ENCODE measurements at places on chromosomes 1 and 21.

DNA sequence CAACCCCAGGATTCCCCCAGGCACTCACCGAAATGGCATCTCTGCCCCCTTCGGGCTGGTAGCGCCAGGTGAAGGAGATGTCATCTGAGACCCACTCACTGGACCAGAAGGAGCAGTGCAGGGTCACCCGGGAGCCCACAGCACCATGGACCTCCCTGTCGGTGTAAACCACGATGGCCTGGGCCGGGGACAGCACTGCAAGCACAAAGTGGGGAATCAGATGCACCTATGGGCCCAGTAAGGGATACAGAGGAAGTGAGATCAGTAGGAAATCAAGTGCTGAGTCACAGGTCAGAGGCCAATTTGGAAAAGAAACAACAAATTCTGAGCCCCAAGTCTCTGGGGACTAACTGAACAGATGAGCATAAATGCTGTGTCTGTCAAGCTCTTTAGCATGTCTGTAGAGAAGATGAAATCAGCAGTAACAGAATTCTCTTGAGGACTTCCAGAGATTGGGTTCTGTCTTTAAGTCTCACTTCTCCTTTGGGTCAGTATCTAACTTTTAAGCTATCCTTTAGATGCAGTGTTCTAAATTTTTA is 2.5 kb downstream of the MPZ start:
- peak; percentile 87 for DNase-seq

GRCh38 chr1:198220428-198220827 is 63.6 kb downstream of the NEK7 start:
- peak; percentile 77 for DNase-seq

DNA sequence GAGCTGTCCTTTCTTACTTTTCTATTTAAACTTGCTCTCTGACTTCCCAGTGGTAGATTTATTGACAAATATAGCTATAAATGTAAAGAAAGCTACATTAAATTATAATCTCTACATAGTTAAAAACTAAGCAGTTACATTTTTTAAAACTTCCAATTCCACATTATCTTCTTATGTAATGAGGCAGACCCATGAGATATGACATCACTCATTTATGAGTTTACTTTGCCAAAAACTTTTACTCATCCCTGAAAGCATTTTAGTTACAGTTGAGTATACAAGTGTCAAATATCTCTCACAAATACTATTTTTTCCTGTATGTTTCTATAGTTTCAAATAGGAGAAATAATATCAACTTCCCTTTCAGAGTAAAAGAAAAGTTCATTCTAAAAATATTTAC is 3.8 kb downstream of the NMNAT2 start:
- no peak for DNase-seq

- no peak for DNase-seq
Observed at GRCh38 chr21:44550807-44551206, 498 bp downstream of the KRTAP10-2 start.

DNA sequence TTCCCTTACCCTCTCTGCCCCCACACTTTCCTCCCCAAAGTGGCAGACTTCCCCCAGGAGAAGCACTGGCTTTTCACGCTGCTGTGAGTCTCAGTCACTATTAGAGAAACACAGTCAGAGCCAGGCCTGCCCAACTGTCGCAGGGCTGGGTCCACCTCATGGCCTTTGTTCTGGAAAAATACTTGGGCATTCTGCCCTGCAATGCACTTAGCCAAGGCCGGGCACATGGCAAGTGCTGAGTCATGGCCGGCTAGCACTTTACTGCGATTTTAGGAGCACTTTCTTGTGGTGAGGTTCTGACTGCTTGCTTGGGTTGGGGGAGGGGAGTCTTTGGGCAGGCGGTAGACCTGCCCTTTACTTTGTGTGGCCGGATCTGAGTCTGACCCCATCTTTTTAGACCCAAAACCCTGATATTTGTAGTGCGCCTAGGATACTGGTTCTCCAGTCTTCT is 7.7 kb downstream of the EPHX1 start:
- peak; percentile 99 for DNase-seq

DNA sequence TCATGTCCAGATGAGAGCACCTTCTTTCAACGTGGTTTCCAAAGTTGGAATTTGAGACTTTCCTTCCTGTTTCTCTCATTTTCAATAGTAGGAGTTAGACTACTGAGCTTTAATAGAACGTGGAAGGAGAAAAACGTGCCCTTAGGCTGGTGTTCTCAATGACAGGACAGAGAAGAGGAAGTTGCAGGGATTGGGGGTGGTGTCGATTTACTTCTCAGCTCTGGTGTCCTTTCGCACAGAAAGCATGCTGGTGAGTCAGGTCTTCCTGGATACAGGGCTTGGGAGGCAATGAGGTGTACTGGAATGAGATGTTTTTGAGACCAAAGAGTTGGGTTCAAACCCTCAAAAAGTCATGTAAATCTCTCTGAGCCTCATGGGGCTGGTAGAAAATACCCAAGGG is 67.1 kb downstream of the HIVEP3 start:
- no peak for DNase-seq

- DNase-seq = no peak
Observed at GRCh38 chr1:224736619-224737352, 120.7 kb downstream of the CNIH3 start.

GRCh38 chr1:77319036-77319705 is 37.4 kb downstream of the AK5 start:
- no peak for DNase-seq

GRCh38 chr21:45862543-45863207 is 118.9 kb upstream of the COL6A1 start:
- DNase-seq = no peak

GRCh38 chr21:14988760-14989159 is 76.0 kb downstream of the NRIP1 start:
- no peak for DNase-seq

GRCh38 chr1:55285834-55286233 is 70.7 kb upstream of the USP24 start:
- no peak for DNase-seq

DNA sequence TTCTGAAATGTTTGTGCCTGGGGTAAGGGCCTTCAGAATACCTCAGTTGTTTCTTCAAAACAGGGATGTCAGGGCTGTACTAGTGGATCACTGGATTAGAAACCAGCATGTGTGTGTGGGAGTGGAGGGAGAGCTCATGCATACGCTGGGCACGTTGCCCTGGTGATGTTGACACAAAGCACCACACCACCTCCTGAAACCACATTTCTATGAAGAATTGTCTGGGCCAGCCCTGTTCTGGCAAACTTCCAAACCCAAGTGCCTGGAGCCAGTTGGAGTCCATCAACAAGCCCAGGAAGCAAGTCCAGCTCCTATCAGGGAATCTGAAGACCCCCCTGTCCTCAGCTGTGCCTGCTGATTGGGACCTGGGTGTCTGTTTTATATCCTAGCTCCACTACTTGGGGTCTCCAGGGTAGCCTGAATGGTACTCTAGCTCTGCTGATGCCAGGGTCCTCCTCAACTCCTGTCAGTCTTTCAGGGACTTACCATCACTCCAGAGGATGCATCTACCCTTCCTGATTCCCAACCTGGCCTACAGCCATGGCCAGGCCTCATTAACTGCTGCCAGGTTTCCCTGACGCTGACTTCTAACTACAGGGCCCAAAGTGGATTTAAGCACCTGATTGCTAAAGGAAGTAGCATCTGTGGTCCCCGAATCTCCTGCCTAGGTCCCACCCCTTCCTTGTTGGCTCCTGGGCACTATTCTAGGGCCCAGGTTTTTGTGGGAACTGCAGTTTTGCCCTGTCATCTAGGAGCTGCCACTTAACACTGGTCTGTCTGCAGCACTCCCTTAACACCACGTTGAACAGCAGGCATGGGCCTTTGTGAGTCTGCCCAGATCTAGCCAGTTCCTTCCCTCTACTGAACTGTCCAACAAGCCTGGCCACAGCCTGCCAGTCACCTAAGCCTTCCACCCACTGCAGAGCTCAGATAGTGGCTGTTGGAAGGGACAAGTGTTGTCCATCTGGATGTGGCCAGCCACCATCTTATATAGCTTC is 45.5 kb downstream of the LPAR3 start:
- DNase-seq = peak; percentile 5

DNA sequence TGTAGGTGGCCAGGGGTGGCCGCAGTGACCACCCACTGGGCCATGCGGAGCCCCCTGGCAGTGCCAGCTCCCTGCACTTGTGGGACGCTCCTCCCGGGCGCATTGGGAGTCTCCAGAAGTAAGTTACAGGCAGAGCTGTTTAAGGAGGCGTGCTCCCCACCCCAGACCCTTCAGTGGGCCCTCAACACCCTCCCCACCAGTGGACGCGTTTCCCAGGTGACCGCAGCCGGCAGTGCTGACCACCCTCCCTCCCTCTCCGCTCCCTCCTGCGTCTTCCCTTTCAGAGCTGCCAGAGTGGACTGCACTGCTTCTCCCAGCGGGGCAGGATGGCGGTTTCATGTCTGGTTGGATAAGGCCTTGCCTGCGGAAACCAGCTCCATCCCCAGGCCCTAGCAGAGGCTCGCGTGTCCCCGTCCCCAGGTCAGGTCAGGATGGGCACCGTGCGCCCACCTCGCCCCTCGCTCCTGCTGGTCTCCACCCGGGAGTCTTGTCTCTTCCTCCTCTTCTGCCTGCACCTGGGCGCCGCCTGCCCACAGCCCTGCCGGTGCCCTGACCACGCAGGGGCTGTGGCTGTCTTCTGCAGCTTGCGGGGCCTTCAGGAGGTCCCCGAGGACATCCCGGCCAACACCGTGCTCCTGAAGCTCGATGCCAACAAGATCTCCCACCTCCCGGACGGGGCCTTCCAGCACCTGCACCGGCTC is 1.1 kb downstream of the LRRC3 start:
- no peak for DNase-seq

- DNase-seq = no peak
Observed at GRCh38 chr1:1080122-1080757, 6.1 kb upstream of the RNF223 start.

DNA sequence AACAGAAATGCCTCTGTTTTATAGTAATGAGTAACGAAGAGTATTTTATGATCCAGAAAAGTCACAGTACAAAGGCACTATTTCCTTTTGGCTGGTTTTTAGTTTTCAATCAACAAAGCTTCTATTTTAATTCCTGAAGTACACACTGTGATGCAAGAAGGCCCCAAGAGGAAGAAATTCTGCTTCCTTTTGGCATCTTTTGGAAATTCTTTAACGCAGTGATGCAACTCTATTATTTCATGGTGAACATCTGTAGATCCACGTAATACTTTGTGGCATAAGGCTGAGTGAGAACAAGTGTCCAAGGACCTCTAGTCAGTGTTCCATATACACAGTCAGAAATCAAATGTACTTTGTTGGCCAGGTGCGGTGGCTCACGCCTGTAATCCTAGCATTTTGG is 137.5 kb downstream of the TGFB2 start:
- DNase-seq = no peak
